ENCODE measurements at places on chromosomes 1 and 21. TPM values are rescaled to one million over a fixed set of nuclear protein-coding genes. Genes with fewer than 3 reads are reported as not detected.

Gene KCNQ4
- 2.4 TPM for polyA plus RNA-seq

- DNase-seq: no peak
Observed at GRCh38 chr1:205071801-205072200, 12.5 kb downstream of the TMEM81 start.

DNA sequence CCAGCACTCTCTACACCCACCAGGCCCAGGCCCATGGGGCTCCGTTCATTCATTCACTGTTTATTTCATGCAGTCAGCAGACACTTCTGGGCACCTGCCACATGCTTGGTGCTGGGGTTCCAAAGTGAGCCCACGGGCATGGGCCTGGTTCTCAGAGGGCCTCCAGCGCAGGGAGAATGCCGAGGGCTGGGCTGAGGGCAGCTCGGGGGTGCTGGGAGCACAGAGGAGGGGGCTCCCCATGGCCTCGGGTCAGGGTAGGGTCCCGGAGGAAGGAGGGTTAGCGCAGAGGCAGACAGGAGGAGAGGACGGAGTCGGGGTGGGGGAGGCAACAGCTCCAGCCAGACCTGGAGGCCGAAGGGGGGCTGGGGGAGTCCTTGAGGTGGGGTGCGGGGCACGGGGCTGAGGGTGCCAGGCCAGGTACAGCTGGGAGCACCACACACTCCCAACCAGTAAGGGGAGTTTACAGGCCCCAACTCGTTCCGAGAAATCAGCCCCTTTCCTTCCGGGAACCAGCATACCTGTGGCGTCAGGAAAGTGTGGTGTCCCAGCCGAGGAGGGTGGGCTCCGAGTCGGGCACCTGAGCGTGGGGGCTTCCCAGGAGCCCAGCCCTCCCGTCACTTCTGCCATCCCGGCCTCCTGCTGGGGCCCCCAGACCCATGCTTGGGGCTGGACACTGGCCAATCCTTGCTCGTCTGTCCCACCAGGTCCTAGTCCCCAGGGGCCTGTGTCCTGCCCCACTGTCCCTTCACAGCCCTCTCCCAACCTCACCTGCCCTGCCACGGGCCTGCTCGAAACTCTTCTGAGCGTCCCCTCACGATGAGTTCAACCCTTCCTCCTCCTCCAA lies 10.8 kb downstream of the ARHGEF16 start:
- no peak for DNase-seq

DNA sequence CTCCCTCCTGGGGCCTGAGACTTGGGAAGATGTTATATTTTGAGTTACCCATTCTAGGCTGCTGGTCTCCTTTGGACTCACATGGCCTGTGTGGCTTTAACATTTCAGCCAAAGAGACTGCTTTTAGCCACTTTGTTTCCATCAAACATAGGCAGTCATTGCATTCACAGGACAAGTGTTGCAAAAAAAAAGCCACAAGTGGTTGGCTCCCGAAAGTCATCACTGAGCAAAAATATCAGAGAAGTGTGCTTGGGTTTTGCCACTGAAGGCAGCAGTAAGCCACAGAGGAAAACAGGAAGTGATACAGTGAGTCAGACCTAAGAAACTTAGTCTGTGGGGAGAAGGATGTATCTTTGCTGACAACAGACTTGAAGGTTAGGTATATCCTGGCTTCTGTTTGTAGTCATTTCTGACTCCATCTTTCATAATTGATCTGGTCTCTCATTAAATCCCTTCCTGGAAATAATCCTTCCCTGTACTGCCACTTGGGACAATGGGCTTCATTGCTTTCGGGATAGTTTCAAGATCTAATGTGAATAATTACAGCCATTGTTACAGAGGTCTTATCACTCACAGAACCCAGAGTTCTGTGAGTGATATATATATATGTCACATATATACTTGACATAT lies 80.9 kb downstream of the COLGALT2 start:
- no peak for DNase-seq

All from left renal cortex interstitium (tissue), 4 donors.